ENCODE measurements at places on chromosomes 6 and 20. TPM values are rescaled to one million over a fixed set of nuclear protein-coding genes. Genes with fewer than 3 reads are reported as not detected.

Gene ANKRD60
- total RNA-seq: not detected

Gene KIFC1
- 0.68 TPM for total RNA-seq

Gene RBPJL
- not detected for total RNA-seq

Gene XRN2
- 99.9 TPM for total RNA-seq

Gene DOK5
- total RNA-seq: not detected

Gene NKAIN2
- 0.07 TPM for total RNA-seq

Gene PFDN6
- total RNA-seq: 69.7 TPM

Gene AVP
- not detected for total RNA-seq

Gene CDSN
- total RNA-seq: 10.9 TPM

Gene NHSL1
- total RNA-seq: 34.8 TPM

Gene RIMS4
- not detected for total RNA-seq

Gene ULBP1
- total RNA-seq: 9.6 TPM

Gene MUC21
- total RNA-seq: not detected

Gene ESR1
- total RNA-seq: under 0.01 TPM

Gene CRISP3
- total RNA-seq: 0.07 TPM

Gene LBP
- not detected for total RNA-seq

Gene SIRPA
- 8.5 TPM for total RNA-seq

Gene TNFAIP3
- total RNA-seq: 84.8 TPM

Gene CUL9
- 54.0 TPM for total RNA-seq

Gene SLC26A8
- total RNA-seq: not detected

Gene SYCP2L
- 2.4 TPM for total RNA-seq

Gene PLCB4
- total RNA-seq: 1.0 TPM

Gene C20orf96
- total RNA-seq: 2.5 TPM

Gene BRD2
- total RNA-seq: 134 TPM
